ENCODE measurements at places on chromosomes 6 and 20.
A peak's percentile ranks its signal among the peaks of the same experiment; 100 is the strongest.

GRCh38 chr20:34506480-34506879 is 9.7 kb upstream of the DYNLRB1 start:
- peaks cover 33% of the 10 kb centered on the region for H3K36me3 ChIP-seq
- H3K4me1 ChIP-seq: peaks cover 2% of the 10 kb centered on the region
- no peak overlapping the region for H3K4me3 ChIP-seq
- DNase-seq: no peak

GRCh38 chr20:32583581-32584070 is 1.5 kb downstream of the NOL4L start:
- peaks cover 45% of the 10 kb centered on the region for H3K4me1 ChIP-seq
- no peak for DNase-seq
- H3K4me3 ChIP-seq: no peak overlapping the region
- no peak overlapping the region for H3K27ac ChIP-seq
- no peaks in the 10 kb centered on the region for H3K36me3 ChIP-seq

GRCh38 chr6:160043784-160044183 is 74.9 kb downstream of the IGF2R start:
- peaks cover 79% of the 10 kb centered on the region for H3K36me3 ChIP-seq
- H3K27ac ChIP-seq: no peak overlapping the region
- H3K4me3 ChIP-seq: no peak overlapping the region
- DNase-seq: no peak

GRCh38 chr6:148973538-148974208 is 226.8 kb downstream of the UST start:
- H3K4me3 ChIP-seq: no peak overlapping the region
- no peaks in the 10 kb centered on the region for H3K36me3 ChIP-seq
- no peak overlapping the region for H3K27ac ChIP-seq

- no peak for DNase-seq
- H3K27ac ChIP-seq: no peak overlapping the region
- no peaks in the 10 kb centered on the region for H3K36me3 ChIP-seq
- no peaks in the 10 kb centered on the region for H3K4me1 ChIP-seq
- H3K27me3 ChIP-seq: no peaks in the 10 kb centered on the region
Observed at GRCh38 chr20:6663104-6663503, 104.4 kb upstream of the BMP2 start.

- no peak overlapping the region for H3K4me3 ChIP-seq
- H3K36me3 ChIP-seq: peaks cover 6% of the 10 kb centered on the region
- no peak for DNase-seq
- H3K27ac ChIP-seq: no peak overlapping the region
Observed at GRCh38 chr6:42454428-42454791, 2.7 kb upstream of the TRERF1 start.

DNA sequence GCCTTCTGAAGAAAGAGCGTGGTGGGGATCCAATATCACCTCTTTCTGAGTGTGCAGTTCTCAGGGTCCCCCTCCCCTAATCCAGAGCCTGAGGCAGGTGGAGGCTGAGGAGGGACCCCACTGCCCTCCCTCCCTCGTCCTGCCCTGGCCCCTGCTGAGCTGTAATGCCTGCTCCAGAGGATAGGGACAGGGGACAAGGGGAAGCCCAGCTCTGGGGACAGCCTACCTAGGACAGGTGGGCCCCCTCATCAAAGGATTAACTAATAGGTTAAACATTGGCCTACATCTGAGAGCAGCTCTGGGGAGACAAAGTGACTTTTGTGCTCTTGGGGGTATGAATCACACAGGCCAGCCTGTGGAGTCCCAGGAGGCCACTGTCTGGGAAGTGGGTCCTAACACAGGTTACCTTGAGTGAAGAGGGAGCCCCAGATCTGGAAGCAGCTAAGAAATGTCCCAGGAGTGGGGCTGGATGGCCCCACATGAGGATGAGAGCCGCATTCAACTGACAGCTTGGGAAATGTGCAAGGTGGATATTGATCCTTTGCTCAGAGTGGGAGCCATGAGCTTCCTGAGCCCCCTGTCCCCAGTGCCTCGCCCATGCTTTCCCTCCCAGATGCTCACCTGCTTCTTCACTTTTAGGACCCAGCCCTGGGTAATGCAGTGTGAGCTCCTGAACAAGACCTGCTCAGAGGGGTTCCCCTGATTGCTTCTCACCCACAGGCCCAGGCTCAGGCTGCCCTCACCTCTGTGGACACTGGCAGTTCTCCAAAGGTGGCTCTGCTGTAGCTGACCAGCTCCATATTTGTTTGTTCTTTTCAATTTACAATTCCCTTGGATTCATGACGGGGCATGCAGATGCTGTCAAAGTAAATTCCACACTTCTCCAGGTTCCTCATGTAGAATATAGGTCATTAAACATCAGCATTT is 17.8 kb upstream of the CST9L start:
- no peak overlapping the region for H3K4me3 ChIP-seq
- H3K27me3 ChIP-seq: peaks cover 2% of the 10 kb centered on the region
- no peak overlapping the region for H3K27ac ChIP-seq
- no peaks in the 10 kb centered on the region for H3K4me1 ChIP-seq
- DNase-seq: no peak
- no peaks in the 10 kb centered on the region for H3K36me3 ChIP-seq

GRCh38 chr6:55997223-55997874 is 122.0 kb upstream of the BMP5 start:
- H3K36me3 ChIP-seq: no peaks in the 10 kb centered on the region
- no peaks in the 10 kb centered on the region for H3K27me3 ChIP-seq
- H3K27ac ChIP-seq: no peak overlapping the region
- no peaks in the 10 kb centered on the region for H3K4me1 ChIP-seq

- no peaks in the 10 kb centered on the region for H3K4me1 ChIP-seq
- H3K4me3 ChIP-seq: no peak overlapping the region
- H3K27me3 ChIP-seq: no peaks in the 10 kb centered on the region
- DNase-seq: no peak
- H3K36me3 ChIP-seq: peaks cover 5% of the 10 kb centered on the region
- no peak overlapping the region for H3K27ac ChIP-seq
Observed at GRCh38 chr6:131383421-131384411, 189.3 kb upstream of the ARG1 start.

GRCh38 chr6:2916158-2916925 is 13.2 kb upstream of the SERPINB9 start:
- H3K27me3 ChIP-seq: no peaks in the 10 kb centered on the region
- no peak overlapping the region for H3K27ac ChIP-seq
- peaks cover 29% of the 10 kb centered on the region for H3K4me1 ChIP-seq
- no peak overlapping the region for H3K4me3 ChIP-seq
- H3K36me3 ChIP-seq: peaks cover 9% of the 10 kb centered on the region

- H3K27me3 ChIP-seq: no peaks in the 10 kb centered on the region
- no peak overlapping the region for H3K27ac ChIP-seq
- H3K36me3 ChIP-seq: no peaks in the 10 kb centered on the region
Observed at GRCh38 chr20:19594896-19595295, 163.2 kb upstream of the RIN2 start.

DNA sequence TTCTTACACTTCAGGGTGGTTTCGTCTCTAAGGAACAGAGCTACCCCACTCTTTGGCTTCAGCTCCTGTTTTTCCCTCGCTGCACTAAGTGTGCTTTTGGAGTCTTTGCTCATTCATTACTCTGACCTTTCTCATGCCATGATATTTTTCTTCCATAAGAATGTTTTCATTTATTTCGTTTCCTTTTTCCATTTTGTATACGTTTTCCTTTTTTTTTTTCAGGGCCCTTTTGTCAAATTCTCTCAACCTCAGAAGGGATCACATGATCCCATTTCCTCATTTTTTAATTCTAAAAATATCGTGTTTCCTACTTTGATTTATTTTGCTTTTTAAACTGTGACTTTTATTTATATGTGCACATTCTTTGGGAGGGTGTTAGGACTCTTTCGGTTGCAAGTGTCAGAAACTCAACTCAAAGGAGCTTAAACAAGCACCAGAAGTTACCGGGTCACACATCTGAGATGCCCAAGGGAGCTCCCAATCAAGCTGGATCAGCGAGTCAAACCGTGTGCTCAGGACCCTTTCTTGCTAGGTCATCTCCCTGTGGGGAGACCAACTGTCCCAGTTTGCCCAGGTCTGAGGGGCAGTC is 40.6 kb downstream of the GCNT2 start:
- no peaks in the 10 kb centered on the region for H3K27me3 ChIP-seq
- H3K27ac ChIP-seq: no peak overlapping the region
- H3K4me3 ChIP-seq: no peak overlapping the region

DNA sequence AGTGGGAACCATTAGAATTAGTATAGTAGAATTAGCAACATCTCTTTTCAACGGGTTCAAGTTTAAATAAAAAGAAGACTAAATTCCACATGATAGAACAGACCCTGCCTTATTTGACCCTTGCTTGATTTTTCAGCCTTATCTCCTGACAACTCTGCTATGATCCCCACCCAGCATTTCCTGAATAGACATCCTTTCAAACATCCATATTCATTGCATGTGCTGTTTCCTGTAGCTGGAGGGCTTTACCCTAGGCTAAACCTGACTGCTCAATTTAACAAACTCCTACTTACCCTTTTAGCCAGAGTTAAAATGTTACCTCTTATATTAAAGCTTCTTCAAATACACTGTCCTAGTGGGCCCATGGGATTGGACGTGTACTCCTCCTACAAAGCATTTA is 594.8 kb upstream of the ARID1B start:
- no peak for DNase-seq
- H3K4me1 ChIP-seq: no peaks in the 10 kb centered on the region
- H3K4me3 ChIP-seq: no peak overlapping the region
- no peak overlapping the region for H3K27ac ChIP-seq
- H3K27me3 ChIP-seq: no peaks in the 10 kb centered on the region

DNA sequence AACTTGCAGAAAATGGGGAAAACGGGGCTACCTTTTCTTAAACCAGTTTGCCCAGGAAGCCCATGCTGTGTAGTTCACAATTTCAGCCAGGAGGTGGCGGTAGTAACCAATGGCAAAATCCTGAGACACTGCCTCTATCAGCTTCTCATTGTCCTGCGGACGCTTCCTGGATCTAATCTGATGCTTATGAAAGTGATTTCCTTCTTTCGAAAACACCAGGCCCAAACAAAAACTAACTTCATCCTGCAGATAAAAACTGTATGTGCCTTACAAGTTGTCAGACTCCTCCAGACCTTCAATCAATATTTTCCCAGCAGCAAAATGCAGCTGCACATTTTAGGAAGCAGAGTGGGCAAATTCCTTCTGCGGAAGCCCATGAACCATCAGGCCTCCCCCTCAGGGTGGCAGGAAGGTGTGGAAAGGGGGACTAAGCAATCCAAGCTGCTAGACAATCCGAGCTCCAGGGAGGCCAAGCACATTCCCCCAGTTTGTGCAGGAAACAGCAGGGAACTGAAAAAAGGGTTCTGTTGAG is 88.5 kb downstream of the LY86 start:
- H3K27me3 ChIP-seq: no peaks in the 10 kb centered on the region
- peak overlapping the region; percentile 67 for H3K27ac ChIP-seq
- no peaks in the 10 kb centered on the region for H3K36me3 ChIP-seq
- H3K4me3 ChIP-seq: no peak overlapping the region
- peaks cover 30% of the 10 kb centered on the region for H3K4me1 ChIP-seq
- DNase-seq: peak; percentile 89

- peak overlapping the region; percentile 100 for H3K27ac ChIP-seq
- H3K4me1 ChIP-seq: peaks cover 47% of the 10 kb centered on the region
- H3K27me3 ChIP-seq: peaks cover 1% of the 10 kb centered on the region
- DNase-seq: no peak
- peak overlapping the region; percentile 95 for H3K4me3 ChIP-seq
Observed at GRCh38 chr6:26126394-26127235, 39.4 kb downstream of the HFE start.

- H3K27ac ChIP-seq: no peak overlapping the region
- H3K36me3 ChIP-seq: no peaks in the 10 kb centered on the region
- H3K27me3 ChIP-seq: no peaks in the 10 kb centered on the region
- H3K4me3 ChIP-seq: no peak overlapping the region
Observed at GRCh38 chr6:93048381-93048780, 371.0 kb downstream of the EPHA7 start.

GRCh38 chr20:52991830-52992229 is 19.7 kb downstream of the TSHZ2 start:
- H3K36me3 ChIP-seq: no peaks in the 10 kb centered on the region
- H3K4me1 ChIP-seq: no peaks in the 10 kb centered on the region
- peaks cover 3% of the 10 kb centered on the region for H3K27me3 ChIP-seq
- no peak overlapping the region for H3K27ac ChIP-seq
- no peak for DNase-seq

- DNase-seq: no peak
- H3K27me3 ChIP-seq: no peaks in the 10 kb centered on the region
- H3K4me1 ChIP-seq: no peaks in the 10 kb centered on the region
- H3K36me3 ChIP-seq: no peaks in the 10 kb centered on the region
Observed at GRCh38 chr6:64254558-64254957, 619.0 kb downstream of the PHF3 start.

- H3K4me1 ChIP-seq: no peaks in the 10 kb centered on the region
- H3K27me3 ChIP-seq: no peaks in the 10 kb centered on the region
- no peak overlapping the region for H3K27ac ChIP-seq
- H3K4me3 ChIP-seq: no peak overlapping the region
- DNase-seq: no peak
- no peaks in the 10 kb centered on the region for H3K36me3 ChIP-seq
Observed at GRCh38 chr20:52818491-52818890, 153.7 kb upstream of the TSHZ2 start.

DNA sequence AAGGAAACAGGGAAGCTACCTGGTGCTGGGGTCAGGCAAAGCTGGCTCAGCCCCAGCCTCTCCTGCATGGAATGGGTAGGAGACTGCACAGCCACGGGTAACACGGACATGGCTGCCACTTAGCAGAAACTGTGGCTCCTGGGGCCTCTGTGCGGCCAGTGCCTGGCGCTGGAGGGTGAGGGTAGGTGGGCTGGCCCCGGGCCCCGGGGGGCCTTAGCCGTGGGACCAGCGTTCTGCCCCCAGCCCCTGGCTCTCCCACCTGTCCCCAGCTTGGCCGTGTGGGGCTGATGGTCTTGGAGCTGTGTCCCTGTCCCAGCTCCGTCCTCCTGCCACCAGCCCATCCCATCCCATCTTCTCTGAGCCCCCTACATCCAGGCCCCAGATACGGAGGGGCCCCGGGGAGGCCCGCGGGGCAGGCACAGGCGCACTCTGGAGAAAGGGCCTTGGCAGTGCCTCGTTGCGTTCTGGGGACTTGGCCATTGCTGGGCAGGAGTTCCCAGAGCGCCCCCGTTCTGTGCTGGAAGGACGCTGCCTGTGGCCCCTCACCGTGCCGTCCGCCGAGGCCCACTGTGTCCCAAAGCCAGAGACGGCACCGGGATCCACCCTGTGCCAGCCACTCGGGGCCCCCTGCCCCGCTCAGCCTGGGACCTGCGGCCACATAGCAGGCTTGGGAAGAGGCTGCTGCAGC is 12.2 kb downstream of the CHRNA4 start:
- no peak overlapping the region for H3K27ac ChIP-seq
- no peak for DNase-seq
- H3K4me1 ChIP-seq: no peaks in the 10 kb centered on the region
- no peaks in the 10 kb centered on the region for H3K36me3 ChIP-seq

DNA sequence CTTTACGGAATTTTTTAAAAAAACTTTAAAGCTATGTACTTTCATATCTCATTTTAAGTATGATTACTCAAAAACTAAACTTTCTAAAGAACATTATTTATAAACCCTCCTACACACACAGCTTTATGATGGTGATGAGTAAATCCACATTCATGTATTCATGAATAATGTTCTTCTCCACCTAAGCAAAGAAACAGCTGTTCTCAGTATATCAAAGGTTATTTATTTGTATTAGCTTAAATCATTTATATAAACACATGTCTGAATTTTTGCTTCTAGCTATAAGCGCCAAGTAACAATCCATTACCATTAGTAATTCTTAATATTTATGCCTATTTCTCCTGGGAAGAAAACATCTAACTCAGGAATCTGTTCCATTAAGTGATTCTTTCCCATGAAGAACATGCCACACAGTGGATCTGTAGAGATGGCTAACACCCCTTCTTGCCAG is 63.3 kb downstream of the SMLR1 start:
- no peaks in the 10 kb centered on the region for H3K27me3 ChIP-seq
- H3K27ac ChIP-seq: no peak overlapping the region
- H3K4me1 ChIP-seq: no peaks in the 10 kb centered on the region
- no peak overlapping the region for H3K4me3 ChIP-seq
- peaks cover 2% of the 10 kb centered on the region for H3K36me3 ChIP-seq
- DNase-seq: no peak

All from activated CD8-positive, alpha-beta T cell treated with anti-CD3 and anti-CD28 coated beads, Interleukin-2, amount 10 ng/mL, durations not matched to agents 7 days and 5 days (primary cell).